ENCODE measurements at places on chromosomes 4 and X.

DNA sequence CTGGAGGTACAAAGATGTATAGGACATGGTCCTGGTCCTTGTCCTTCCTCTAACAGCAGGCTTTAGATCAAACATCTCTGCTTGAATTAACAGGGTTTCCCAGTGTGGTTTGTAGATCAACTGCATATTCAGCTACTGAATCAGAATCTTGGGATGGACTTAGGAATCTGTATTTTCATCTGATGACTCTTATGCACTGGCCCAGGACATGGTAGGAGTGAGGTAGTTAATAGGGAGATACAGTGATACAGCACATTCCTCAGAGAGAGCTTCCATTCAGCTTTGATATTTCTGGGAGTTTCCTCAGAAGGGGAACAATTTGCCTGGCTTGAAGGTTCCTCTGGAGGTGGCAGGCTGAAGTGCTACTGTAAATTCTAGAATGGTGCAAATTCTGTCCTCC, 203.1 kb downstream of the LARP7 start:
- DNase-seq, result no peak

- DNase-seq, result no peak
Observed at GRCh38 chrX:108070891-108071290, 20.5 kb downstream of the PSMD10 start.

- DNase-seq, result no peak
Observed at GRCh38 chr4:39542611-39543012, 15.4 kb upstream of the UGDH start.

GRCh38 chrX:24243692-24244091, 70.2 kb downstream of the SUPT20HL2 start:
- DNase-seq, result no peak

DNA sequence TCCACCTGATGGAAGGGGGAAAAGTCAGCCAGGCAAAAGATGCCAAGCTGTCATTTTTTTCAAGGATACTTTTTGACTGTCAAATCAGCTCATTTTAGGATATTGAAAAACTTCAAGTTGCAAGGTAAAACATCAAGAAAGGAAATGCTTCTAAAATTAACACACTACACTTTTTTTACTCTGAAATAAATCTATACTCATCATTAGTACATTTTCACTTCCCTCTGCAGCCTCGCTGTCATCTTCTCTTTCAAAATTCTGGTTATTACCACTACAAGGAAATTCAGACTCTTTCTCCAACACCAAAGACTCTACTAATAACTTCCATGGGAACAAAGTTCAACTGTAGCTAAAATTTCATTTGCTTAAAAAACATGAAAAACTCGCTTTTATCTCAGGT, 41.6 kb downstream of the APBB2 start:
- DNase-seq, result no peak

- DNase-seq, result no peak
Observed at GRCh38 chrX:40853816-40854123, 118.4 kb upstream of the MED14 start.

DNA sequence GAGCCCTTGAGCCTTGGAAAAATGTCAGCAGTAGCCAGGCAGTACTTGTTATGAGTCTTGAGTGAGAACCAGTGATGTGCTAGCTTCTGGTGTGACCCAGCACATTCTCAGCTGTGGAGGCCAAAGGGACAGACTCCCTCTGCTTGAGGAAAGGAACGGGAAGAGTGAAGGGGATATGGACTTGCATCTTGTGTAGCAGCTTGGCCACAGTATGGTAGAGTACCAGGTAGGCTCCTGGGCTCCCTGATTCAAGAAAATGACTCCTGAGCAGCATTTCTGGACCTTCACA, 1601.9 kb upstream of the ADGRL3 start:
- DNase-seq, result no peak

DNA sequence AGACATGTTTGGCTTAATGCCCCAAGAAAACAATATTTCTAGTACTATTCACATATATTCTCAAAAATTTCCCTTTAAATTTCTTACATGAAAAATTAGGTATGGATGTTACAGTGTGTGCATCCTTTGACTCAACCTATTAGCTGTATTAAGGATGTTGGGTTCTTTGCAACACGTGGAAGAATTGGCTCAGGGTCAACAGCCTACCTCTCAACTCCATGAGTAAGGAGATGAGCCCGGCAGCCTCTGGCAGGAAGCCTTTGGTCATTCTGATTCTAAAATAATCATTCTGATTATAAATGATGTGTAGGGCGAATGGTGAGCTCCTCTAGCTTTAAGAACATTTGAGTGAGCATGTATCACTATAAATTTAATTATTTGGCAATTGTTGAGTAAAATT, 148.0 kb upstream of the WDFY3 start:
- DNase-seq, result no peak

- no peak for DNase-seq
Observed at GRCh38 chr4:89284828-89285227, 22.8 kb downstream of the GPRIN3 start.

DNA sequence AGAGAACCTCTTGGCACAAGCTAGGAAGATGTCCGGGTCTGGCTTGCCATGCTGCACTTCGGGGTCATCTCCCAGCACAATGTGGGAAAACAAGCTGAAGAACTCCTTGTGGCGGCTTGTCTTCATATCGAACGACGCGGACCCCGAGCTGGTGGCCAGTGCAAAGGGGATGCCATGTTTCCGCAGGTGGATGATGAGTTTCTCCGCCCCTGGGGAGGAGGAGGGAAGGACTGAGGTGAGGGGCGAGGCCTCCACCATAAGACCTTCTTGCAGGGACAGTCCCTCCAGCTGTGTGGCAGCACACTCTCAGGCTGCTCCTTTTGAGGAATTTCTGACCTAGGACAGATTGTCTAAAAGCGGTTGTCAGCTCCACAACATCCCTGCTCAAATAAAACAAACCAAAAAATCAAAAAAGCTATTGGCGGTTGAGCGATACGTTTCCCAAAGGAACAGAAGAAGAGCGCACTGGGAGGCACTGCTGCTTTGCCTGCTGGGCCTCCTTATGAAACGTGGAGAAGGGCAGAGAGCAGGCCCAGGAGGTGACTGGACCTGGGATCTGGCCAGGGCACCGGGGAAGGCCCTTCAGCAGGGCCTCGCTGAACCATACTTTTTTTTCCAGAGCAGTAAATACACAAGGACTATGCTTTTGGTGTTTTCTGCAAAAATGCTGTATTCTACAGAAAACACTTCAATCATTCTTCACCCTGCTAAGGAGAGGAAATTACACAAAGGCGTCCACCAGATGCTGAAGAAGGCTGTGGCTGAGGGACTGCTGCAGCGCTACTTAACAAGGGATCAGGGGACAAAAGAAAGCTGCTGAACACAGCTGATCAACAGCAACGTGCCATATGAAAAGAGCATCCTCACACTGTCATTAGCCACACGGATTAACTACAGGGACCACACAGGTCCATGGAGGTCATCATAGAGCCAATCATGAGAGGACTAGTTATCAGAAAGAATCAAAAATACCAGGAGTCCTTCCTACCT, 70.0 kb upstream of the STS start:
- DNase-seq, result no peak

GRCh38 chr4:37674439-37674838, 11.7 kb downstream of the RELL1 start:
- no peak for DNase-seq

GRCh38 chr4:165326831-165327210, 648 bp upstream of the MSMO1 start:
- DNase-seq, result no peak

GRCh38 chrX:110420771-110421499, 62.3 kb downstream of the RTL9 start:
- DNase-seq, result no peak

DNA sequence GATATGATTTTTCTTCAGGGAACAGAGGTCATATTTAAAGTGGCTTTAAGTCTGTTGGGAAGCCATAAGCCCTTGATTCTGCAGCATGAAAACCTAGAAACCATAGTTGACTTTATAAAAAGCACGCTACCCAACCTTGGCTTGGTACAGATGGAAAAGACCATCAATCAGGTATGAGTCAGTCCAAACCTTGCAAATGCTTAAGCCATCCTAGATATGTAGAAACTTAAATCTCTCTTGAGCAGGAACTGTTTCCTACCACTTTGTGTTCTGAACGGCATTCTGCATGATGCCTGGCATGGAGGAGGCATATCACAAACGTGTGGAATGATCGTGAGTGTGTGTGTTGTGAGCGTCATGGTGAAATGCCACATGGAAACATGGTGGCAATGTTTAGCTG, 164.8 kb downstream of the PTTG2 start:
- no peak for DNase-seq

DNA sequence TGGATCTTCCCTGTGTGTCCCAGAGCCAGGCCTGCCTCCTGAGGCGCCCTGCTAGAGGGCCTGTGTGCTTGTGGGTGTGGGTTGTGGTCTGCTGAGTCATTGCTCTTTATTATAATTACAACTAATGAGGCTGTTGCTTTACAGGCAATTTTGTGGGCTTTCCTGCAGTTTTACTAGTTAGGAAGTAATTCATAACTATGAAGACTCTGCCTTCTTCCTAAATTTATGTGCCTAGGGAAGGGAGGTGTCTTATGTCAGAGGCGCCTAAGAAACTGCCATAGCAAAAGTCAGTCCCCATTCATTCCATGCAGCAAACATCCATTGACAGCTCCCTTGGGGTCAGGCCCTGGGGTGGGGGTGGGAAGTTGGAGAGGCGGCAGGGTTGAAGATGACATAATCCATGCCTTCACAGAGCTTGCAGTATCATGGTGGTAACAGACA, 359.2 kb downstream of the IDS start:
- no peak for DNase-seq

DNA sequence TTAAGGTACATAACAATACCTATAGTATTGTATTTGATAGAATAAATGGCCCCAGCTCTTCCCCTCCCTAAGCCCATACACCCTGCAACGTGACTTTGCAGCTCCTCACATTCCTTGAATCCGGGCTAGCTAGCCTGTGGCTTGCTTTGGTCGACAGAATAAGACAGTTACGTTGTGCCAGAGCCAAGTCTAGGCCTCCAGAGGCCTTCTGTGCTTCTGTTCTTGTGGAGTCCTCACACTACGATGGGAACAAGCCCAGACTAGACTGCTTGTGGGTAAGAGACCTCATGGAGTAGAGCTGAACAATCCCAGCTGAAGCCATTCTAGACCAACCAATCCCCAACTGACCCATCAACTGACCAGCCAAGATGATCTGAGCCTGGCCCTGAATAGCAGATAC, 102.4 kb upstream of the PLAC1 start:
- no peak for DNase-seq

DNA sequence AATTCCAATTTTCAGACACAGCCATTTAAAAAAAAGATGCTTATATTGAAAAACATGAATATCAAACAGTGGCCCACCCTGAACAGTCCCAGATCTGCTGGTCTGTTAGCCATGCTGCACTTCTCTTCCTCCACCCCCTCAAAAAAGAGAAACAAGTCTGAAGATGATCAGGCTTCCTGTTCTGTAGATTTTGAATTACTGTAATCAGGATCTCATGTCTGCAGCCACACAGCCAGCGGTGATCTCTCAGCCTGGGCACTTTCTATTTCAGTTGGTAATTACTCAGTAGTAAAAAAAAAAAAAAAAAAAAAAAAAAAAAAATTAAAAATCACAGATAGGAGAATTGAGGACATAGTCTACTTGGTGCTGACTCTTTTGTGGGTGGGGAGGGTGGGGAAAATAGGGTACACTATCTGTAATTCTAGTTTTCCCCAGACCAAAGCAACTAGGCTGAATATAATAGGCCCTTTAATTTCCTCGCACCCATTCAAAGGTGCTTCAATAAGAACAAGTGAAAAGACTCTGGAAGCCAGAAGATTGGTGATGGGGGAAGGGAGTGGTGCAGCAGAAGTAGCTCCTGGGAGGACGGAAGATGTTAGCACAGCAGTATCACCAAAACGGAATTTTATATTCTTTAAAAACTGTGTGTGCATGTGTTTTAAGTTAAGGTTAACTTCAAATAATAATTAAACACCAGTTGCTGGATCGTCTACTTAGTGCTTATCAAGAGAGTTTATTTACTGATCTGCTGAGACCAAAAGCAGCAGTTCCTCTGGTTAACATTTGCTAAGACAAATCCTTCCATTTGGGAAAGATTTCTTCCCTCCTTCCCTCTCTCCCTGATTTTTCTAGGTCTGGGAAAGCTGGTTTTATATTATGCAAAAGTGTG, 47.0 kb downstream of the SPRY1 start:
- no peak for DNase-seq

DNA sequence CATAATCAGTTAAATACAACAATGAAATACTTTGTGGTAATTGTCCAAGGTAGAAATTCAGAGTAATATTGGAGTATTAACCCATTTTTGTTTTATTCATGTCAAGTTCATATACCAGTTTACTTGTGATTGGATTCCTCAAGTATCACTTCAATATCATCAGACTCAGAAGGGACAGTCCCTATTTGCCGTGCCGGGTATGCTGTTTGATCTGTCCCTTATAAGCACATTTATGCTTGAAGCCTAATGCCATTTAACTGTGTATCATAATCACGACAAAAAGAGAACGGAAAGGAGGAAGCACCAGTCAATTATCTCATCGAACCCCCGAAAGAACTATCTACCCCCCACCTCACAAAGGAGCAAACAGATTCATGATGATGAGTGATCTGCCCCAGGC, 171.0 kb upstream of the TBL1X start:
- DNase-seq, result no peak

DNA sequence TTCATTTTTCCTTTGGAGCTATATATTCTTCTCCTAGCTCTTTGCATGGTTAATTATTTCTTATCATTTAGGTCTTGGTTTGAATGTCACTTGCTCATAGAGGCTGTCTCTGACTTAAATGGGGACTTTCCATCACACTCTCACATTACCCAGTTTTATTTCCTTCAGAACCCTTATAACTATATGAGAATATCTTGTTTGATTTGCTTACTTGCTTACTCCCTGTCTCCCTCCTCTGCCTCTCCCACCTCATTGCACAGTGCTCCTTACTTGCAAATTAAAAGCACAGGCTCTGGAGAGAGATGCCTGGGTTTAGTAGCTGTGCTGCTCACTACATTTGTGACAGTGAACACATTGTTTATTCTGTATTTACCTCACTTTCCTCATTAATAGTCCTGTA, 174.6 kb downstream of the SOWAHB start:
- DNase-seq, result no peak

DNA sequence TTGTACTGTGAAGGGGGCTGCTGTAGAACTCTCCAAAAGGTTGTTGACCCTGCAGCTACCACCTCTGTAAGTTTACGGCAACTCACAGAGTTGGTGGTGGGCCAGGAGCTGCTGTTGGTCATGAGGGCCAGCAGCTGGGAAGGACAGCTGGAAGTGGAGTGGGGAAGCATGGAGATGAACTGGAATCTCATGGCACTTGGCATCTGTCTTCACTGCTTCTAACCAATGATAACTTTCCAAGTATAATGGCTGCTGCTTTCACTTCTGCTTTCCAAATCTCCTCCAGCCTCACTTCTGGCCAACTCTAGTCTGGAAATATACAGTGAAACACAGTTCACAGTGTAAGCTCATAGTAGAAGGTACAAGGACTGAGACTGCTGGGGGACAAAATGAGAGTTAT, 126.5 kb upstream of the INTU start:
- no peak for DNase-seq

- no peak for DNase-seq
Observed at GRCh38 chr4:180521181-180521580, 1722.0 kb upstream of the TENM3 start.

DNA sequence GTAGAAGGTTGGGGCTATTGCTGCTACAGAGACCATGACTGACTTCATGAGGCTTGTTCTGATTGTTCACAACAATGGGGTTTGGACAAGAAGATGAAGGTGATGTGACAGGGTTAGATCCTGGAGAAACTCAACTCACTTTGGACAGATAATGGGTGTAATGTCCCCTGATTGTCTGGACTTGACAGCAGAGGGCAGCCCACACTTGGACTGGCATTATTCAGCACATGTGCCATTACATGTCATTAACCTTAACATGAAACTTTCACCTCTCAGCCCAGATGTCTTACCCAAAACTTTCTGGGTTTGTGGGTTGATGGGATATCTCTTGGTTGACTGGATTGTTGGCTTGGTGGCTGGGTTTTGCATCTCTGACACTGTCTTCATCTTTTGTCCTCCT, 101.5 kb downstream of the MXRA5 start:
- DNase-seq, result no peak

Measured in stimulated activated CD8-positive, alpha-beta memory T cell treated with anti-CD3 and anti-CD28 coated beads, Interleukin-7, amount 100 ng/mL, for 48 hours (primary cell).